NCI-H1105 treated with DMSO at 0.1 percent for 48 hours (cell line): ENCODE measurements at places on chromosomes 1 and 21.

DNA sequence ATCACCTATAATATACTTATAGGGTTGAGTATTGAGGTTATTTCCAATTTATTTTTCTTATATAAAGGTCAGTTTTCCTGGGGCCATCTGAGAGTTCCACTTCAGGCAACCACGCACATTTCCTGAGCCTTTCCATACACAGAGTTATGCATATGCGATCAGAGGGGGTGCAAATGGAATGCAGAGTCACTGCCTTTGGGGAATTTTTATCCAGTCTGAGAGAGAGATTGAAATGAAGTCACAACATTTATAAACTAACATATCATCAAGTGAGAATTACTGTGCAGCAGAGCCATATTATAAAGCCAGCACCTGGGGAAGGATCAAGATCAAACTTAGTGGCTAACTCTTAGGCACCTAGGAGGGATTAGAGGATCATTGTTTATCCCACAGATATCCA is 299.9 kb upstream of the PLXNA2 start:
- DNase-seq, result no peak

DNA sequence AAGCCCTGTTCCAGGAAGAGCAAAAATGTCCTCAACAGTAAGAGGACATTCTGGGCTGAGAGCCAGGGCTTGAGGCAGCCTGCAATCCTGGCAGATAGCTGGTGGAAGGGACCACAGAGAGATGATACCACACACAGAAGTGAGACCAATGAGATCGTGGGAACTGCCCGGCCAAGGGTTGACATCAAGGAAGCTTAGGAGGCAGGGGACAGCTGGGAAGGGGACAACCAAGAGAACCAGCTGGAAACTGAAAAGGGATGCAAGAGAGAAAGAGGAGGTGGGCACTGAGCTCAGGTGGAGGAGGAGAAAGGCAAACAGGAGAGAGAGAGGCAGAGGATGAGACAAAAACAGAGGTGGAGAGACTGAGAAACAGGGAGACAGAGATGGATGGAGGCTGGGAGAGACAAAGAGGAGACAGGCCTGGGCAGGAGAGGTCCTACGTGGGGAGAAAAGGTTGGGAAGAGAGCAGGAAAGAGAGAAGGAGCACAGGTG is 9.2 kb downstream of the PDZK1IP1 start:
- DNase-seq, result peak; percentile 7

DNA sequence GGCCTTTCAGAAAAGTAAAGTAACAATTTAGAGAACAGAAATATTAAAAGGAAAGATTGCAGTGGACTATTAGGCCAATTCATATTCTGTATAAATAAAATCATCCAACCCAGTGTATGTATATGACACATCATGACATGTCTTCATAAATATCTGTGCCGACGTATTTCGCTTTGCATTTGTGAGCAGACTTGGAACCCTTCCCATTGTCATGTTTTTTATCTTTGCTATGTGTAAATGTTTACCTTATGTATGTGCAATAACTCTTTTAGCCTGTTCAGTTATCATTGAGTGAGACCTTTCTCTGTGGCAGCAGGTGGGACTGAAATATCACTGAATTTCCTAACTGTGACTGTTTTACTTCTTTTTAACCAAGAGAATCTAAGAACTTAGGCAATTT is 58.0 kb upstream of the FAM3B start:
- DNase-seq, result peak; percentile 74

DNA sequence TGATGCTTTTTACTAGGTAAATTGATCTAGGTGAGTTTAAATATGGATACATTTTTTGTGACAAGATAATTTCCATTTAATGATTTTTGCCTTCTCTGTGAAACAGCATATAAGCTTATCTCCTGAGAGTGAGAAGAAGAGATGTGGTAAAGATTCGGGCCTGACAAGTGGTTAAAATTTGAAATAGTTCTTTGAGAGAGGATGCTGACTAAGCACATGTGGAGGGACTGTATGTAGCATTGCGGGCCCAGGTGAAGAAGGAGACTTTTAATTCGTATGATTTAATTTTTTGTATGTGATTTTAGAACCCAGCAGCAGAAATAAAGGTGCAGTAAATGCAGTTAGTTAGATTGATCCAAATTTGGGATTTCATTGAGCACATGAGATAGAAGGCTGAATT is 51.9 kb downstream of the RPRD2 start:
- DNase-seq, result no peak

GRCh38 chr1:76508871-76509270 is 358.4 kb upstream of the ST6GALNAC5 start:
- no peak for DNase-seq

- DNase-seq, result no peak
These were observed 14.4 kb upstream of the BARHL2 start for GRCh38 chr1:90731382-90732050.

DNA sequence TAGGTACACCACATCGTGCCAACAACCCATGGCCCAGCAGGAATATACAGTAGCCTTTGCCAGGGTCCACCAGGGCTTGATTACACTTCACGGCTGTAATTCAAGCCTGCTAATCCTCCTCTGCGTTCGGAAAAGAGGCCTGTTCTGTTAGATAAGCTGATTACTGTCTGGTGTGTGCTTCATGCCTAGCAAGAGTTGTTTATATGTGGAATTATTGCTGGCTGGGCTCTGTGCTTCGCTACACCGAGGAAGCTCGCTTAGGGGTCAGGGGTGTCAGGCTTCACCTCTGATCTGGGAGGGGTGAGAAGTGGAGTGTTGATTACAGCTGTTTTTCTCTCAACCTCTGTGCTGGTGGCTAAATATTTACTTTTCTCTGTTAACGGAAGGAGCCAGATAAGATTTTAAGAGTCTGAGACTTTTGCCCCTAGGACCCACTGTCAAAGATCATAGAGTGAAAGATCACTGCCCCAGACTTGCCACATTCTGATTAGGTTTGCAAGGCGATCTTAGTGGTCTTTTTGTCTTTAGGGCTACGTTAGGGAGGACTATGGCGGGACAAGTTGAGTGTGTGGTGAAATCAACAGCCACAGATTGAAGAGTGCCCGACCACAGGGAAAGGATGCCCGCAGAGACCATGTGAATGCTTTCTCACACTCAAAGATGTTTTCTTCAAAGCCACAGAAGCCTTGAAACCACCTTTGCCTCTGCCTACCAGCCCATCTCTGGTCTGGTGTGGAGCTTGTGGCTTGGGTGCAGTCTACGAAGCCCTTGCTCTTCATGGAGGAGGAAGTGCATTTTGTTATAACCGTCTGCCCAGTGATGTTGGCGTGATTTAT is 216.1 kb downstream of the PBX1 start:
- DNase-seq, result no peak

- no peak for DNase-seq
These were observed 50.5 kb downstream of the HSPG2 start for GRCh38 chr1:21886486-21887215.

GRCh38 chr1:202145068-202145743 is 669 bp upstream of the ARL8A start:
- no peak for DNase-seq

GRCh38 chr1:56958526-56958925 is 7.3 kb downstream of the C8B start:
- no peak for DNase-seq

DNA sequence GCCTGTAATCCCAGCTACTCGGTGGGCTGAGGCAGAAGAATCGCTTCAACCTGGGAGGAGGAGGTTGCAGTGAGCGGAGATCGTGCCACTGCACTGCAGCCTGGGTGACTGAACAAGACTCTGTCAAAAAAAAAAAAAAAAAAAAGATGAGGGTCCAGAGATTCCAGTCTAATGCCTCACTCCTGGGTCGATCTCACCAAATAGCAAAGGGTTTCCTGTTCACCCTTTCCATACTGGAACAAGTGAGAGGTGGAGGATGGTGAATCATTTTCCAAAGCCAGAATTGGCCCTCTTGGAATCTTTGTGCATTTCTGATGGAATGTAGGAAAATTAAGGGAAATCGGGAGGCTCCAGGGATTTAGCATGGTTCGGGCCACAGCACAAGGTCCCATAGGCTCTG is 58.1 kb upstream of the ZNF648 start:
- DNase-seq, result no peak

DNA sequence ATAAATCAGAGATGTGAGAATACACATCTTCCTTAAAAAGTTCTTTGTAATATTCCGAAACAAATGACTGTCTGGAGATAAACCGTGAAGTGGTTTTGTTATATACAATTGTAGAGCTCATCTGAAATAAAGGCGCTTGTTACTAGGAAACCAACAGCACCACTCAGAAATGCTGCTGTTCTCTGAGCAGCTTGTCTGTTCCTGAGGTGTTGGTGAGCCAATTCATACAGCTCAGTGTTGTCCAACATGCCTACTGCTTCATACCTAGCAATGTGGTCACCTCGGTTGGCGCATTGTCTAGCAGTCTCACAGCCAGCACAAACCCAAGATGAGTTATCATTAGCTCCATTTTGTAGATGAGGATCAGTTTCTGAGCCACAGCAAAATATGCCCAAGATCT is 44.4 kb downstream of the GFI1 start:
- no peak for DNase-seq

DNA sequence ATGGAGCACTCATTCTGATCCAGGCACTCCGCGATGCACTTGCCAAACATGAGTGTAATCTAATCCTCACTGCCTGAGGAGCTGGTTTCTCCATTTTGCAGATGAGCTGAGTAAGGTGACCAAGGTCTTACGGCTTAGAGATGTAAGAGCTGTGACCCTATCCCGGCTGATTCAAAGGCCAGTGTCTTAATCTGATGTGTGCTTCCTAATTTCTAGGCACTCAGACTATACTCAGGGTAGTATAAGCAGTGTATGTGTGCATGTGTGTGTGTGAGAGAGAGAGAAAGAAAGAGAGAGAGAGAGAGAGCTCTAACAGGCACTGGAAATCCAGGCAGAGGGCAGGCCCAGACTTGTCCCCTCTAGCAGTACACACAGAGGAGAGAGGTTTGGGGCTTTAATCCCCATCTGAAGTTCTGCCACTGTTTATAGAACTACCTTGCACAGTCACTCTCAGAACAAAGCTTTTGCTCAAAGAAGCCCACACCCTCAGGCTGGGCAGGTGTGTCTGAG is 188.2 kb downstream of the ZBTB18 start:
- peak; percentile 70 for DNase-seq

DNA sequence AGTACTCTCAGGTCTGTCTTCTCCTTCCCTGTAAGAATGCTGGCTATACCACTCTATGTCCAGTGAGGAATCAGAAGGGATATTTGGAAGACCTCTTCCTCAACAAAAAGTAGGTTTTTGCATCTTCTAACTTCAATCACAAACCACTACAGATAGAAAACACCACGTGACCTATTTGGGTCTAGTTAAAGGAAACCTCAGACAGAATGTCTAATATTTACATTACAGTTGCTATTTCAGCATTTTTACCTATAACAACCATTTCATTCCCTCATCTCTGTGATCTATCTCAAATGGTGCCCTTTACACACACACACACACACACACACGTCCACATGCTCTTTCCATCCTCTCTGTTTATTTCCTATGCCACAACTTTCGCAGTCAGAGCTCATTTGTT is 7.9 kb upstream of the ADORA3 start:
- no peak for DNase-seq

DNA sequence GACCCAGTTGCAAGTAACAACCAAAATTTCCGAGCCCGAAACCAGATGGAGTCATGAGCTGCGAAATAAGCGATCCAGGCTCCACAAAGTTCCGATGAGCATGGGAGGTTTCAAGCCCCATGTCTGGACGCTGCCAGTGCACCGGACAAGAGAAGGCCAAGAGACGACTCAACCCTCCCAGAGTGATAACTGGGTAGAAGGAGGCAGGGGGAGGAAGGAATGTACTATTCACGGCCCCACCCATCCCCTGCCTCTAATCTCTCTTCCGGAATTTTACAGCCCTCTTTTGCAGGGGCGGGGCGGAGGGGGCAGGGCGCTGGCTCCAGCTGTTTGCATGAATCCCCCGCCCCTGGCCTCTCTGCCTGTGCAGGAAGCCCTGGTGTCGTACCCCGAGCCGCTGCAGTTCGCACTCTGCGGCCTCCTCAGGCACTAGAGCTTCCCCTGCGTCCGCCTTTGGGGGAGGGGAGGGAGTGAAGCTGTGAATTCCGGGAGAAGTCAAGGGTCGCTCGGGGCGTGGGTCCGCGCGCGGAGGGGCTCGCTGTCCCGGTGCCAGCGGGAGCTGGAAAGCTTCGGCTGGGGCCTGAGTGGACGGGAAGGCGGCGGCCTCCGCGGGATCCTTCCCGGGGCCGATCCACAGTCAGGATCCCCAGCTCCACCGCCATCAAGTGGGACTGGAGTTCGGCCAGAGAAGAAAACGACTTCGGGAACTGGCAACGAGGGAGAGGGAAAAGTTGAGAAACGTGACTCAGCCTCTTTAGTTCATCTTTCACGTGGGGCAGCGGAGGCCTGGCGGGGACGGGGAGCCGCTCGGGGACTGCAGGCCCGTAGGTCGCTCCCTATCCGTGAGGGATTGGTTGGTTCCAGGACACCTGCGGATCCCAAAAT is 6.3 kb upstream of the PTP4A2 start:
- DNase-seq, result no peak

- DNase-seq, result no peak
These were observed 5.0 kb downstream of the AKR7A2 start for GRCh38 chr1:19306941-19307340.

- DNase-seq, result no peak
These were observed 1891.2 kb downstream of the NCAM2 start for GRCh38 chr21:22889445-22889844.

DNA sequence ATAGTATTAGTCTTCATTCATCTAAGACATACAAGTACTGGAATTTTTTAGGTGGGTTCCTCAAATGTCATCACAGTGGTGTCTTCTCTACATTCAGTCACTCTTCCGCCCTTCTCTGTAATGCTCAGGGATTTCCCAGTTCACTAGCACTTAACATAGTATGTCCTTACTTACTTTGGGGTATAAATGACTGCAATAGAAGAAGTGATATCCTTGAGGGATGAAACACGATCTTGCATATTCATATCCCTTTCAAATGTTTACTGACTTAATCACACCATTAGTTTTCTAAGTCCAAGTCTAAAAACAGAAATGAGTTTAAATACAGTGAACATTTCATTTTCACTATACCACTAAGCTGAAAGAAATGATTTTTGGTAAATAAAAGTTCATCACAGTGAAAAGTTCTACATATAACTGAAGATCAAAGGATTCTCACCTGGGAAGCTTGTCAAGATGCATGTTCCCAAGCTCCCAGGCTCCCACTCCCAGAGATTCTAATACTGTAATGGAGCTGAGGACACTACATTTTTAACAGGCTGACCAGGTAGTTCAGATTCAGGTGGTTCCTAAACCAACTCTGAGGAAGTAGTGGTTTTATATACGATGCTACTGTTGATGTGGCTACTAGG is 29.7 kb downstream of the MRPL39 start:
- no peak for DNase-seq

GRCh38 chr1:205519541-205520131 is 15.2 kb downstream of the CDK18 start:
- DNase-seq, result no peak
